ENCODE measurements at places on chromosomes 6 and 20. TPM values are rescaled to one million over a fixed set of nuclear protein-coding genes. Genes with fewer than 3 reads are reported as not detected.

Gene LY6G6F
- total RNA-seq: not detected

Gene MRPS18B
- 114 TPM for total RNA-seq

Gene ETV7
- 0.08 TPM for total RNA-seq

Gene MAS1
- not detected for total RNA-seq

All from A549 treated with AZD2906 at 1 μM for 4 hours (cell line).